KBM-7 (cell line): ENCODE measurements at places on chromosomes 13 and 19.
A peak's percentile ranks its signal among the peaks of the same experiment; 100 is the strongest.

- no peak for DNase-seq
These were observed 256.9 kb downstream of the TEX29 start for GRCh38 chr13:111577208-111577828.

DNA sequence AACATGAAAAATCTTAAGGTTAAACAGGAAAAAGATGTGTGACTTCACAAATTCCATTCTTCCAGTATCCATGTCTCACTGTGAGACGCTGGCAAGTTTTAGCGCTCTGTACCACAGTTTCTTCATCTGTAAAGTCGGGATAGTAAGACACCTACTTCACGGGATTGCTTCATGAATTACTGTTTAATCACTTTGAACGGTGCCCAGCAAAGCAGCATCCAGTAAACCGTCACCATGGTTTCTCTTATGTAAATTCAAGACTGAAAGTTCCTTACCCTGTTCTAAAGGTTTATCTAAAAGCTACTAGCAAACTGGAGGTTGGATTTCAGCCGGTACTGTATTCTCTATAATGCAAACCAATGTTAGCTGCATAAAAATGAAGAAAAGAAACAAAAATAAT, 53.5 kb downstream of the KATNAL1 start:
- no peak for DNase-seq

- DNase-seq = no peak
These were observed 11.6 kb downstream of the URI1 start for GRCh38 chr19:29953352-29954247.

GRCh38 chr13:49791711-49792549, 552 bp downstream of the KPNA3 start:
- peak; percentile 64 for DNase-seq

GRCh38 chr19:8028951-8029491, 23.5 kb upstream of the CCL25 start:
- DNase-seq = no peak

- DNase-seq = no peak
These were observed 472.7 kb downstream of the DIAPH3 start for GRCh38 chr13:59690857-59691500.

GRCh38 chr19:28636016-28636629, 576.8 kb downstream of the UQCRFS1 start:
- no peak for DNase-seq

- no peak for DNase-seq
These were observed 116.6 kb downstream of the PCDH17 start for GRCh38 chr13:57748096-57748495.

- DNase-seq = no peak
These were observed at the start of gene FGF21 for GRCh38 chr19:48755084-48755641. Gene FGF21, plus strand, starts transcription at chr19:48755524. Its CDS starts 713 bp downstream, at chr19:48756237.

GRCh38 chr13:60165391-60166099, 1.8 kb upstream of the DIAPH3 start:
- DNase-seq = no peak
